Bone marrow (tissue), 2 donors: ENCODE measurements at places on chromosomes 6 and 20.

DNA sequence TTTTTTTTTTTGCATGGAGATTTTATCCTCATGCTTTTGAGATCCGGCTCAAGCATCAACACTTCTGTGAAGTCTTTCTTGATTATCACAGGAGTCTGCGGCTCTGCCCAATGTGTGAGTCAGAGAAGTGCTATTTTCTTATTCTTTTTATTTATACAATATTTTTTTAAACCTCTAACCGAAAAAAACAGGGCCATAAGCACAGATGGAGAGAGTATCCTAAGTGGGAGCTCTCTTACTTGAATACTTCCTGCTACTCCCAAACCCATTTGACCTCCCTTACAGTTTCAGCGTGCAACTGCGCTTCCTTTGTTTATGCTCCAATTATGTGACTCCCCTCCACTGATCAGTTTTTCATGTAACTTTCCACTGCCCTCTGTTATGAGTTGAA lies 8.7 kb upstream of the ATXN1 start:
- no peak for DNase-seq

DNA sequence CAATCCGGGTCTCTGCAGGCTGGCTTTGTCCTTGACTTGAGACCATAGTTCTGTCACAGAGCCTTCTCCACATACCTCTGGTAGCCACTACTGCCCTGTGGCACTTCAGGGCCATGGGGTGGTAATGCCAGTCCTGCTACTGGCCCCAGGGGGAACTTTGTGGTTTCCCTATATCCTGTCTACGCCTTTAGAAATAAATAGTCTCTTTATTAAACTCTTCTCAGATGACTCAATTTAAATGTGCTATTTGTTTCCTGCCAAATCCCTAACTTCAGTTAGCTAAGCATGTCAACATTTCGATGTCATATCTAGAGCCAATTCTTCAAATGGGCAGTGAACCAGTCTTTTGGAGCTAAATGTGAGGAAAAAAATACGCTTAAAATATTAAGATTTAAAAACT lies 60.1 kb downstream of the SEL1L2 start:
- no peak for DNase-seq

GRCh38 chr20:51541189-51542032 lies 1.1 kb downstream of the NFATC2 start:
- DNase-seq = peak; percentile 91

DNA sequence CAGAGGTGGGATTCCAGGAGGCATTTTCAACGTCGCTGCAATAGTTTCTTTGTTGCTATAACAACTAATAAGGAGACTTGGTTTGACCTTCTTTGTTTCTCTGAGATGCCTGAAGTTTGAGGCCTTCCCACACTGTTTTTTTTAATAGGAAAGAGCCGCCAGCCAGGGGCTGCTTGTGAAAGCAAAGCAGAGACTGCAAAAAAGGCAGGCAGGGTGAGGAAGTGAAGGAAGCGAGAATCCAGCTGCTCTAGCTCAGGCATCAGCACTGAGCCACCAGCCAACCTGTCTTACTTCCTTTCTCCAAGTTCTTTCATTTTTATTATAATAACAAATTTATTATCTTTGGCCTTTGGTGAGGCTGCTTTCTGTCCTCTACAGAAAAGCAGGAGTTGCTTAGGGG lies 179.1 kb downstream of the DOK5 start:
- no peak for DNase-seq

DNA sequence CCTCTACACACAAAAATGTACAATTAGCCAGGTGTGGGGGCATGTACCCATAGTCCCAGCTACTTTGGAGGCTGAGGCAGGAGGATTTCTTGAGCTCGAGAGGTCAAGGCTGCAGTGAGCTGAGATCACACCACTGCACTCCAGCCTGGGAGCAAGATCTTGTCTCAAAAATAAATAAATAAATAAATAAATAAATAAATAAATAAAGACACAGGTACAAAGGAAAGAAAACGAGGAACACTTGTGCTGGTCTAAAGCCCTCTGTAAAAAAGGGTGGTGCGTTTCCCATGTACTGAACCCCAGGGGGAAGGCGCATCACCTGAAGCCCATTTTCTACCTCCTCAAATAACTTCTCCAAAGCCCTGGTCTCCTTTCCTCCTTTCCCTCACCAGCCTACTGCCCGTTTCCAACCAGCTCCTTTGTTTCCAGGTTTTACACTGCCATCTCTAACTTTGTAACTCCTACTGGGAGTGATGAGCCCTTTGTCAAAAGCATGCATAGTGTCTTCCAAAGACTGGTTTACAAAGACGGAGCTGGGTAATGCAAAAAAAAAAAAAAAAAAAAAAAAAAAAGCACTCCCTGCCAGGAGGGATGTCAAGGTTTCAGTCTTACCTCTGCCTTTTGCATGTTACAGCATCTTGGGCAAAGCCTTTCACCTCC lies 81.5 kb upstream of the SOX4 start:
- no peak for DNase-seq

DNA sequence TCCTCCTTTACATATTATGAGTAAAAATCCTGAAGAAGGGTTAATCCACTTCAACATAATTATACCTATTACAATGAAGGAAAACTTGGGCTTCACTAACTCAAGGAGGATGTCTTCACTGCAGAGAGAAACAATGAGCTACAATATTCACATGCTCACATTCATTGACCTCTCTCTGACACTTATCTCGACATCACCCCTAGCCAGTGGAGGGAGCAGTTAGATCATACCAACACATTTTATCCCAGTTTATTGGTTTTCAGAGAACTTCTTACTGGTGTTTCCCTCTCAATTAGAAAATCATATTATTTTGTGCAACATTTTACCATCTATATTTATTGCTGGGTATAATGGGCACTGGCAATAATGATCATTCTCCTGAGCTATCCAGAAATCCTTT lies 646.5 kb downstream of the TENT5A start:
- DNase-seq = no peak

- DNase-seq = no peak
Observed at GRCh38 chr20:33082546-33082945, 3.1 kb downstream of the BPIFB4 start.

GRCh38 chr6:158066136-158066781 lies 84.6 kb downstream of the SYNJ2 start:
- no peak for DNase-seq

DNA sequence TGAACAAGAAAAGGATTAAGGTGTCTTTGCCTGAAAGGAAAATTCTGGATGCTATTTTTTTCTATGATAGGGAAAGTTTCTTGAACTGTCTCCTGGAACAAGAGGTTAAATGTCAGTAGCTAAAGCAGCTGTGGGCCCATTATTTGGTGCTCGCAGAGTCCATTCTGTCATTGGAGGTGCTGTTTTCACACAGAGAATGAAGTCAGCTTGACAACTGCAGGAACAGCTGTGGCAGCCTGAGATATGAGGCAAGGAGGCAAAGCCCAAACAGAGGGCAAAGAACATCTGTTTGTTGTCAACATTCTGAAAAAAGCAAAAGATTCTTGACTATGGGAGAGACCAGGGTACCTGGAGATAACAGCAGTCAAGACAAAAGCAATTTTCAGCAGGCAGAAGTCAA lies 548.2 kb downstream of the KIF16B start:
- no peak for DNase-seq

- no peak for DNase-seq
Observed at GRCh38 chr6:128256095-128256494, 264.3 kb downstream of the PTPRK start.
